ENCODE measurements at places on chromosomes 2 and 18.

- DNase-seq, result no peak
Measured at GRCh38 chr18:13584825-13585224, 141.5 kb downstream of the FAM210A start.

DNA sequence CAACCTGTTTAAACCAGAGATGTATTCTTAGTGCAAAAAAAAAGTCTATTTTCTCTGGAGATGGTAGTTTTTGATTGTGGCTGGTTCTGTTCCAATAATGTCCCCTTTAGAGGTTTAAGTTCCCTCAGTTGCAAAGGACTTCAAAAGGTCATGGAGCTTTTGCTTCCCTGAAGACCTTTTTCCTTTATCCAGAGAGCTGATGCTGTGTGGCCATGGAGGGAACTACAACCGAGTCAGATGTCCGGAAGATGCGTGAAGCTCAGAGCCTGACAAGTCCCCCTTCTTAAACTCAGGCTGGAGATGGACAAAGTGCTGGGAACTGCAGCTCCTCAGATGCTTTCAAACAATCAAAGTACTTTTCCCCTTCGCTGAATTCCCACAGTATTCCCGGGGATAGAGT, 176.1 kb downstream of the TMEM18 start:
- DNase-seq, result no peak

DNA sequence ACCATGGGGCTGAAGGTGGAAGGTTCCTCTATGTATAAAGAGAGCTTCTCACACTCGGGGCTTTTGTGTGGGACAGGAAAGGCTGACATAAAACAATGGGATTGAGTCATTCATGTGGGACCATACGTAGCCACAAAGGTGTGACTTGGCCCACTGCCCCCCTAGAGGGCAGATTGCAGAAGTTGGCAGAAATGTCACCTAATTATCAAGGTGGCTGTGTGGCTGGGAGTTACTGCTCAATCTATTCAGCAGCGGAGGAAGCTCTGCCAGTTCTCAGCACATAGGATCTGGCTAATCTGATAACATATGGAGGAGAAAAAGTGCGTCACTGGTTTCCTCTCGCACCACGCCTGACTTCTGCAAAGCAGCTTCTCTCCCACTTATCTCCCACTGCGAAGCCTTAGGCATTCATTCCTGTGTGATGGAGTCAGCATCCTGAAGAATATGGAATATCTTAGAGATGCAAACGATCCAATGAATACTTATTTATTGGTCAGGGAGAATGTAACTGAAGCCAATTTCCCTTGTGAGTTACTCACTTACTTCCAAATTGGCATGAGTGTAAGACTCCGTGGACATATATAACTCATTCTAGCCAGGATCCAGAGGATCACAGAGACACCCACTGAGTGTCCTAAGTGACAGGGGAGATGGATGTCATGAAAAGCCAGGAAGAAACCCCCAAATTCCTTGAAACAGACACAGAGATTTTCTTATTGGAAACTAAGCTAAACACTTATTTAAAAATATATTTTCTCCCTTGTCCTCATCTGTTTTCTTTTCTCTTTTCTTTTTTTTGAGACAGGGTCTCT, 344.8 kb downstream of the TGIF1 start:
- no peak for DNase-seq

DNA sequence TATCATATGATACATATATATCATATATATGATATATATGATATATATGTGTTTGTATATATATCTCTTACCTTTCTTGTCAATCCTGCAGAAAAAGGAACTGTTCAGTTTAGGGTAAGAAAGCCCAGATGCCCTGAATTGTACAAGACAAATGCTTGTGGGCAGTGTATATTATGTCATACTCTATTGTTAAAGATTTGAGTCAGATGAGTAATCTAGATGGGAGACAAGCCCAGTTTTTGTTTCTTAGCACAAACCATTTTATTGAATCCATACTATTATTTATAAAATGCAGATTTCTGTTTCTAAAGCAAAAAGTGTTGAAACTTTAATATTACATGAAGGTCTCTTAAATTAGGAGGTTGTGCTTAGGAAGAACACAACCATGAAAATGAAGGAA, 90.6 kb downstream of the VRK2 start:
- no peak for DNase-seq

GRCh38 chr2:149732730-149733290, 145.2 kb upstream of the MMADHC start:
- no peak for DNase-seq

GRCh38 chr2:2960441-2961133, 417.0 kb downstream of the EIPR1 start:
- no peak for DNase-seq

DNA sequence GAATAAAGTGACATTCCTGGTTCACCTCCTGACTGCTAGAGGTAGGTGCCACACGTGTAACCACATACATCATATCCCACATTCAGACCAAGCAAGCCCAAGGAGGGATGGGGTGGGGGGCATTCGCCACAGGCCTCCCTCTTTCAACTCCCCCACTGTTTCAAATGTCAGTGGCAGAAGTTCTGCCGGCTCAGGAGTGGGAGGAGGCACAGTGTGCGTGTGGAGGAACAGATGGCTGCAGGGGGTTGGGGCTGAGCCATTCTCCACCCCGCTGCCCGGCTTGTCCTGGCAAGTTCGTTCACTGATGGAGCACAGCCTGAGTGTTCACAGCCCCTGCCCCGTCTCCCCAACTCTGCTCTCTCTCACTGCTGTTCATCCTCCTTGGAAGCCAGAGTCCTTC, 75.4 kb upstream of the TANC1 start:
- no peak for DNase-seq

DNA sequence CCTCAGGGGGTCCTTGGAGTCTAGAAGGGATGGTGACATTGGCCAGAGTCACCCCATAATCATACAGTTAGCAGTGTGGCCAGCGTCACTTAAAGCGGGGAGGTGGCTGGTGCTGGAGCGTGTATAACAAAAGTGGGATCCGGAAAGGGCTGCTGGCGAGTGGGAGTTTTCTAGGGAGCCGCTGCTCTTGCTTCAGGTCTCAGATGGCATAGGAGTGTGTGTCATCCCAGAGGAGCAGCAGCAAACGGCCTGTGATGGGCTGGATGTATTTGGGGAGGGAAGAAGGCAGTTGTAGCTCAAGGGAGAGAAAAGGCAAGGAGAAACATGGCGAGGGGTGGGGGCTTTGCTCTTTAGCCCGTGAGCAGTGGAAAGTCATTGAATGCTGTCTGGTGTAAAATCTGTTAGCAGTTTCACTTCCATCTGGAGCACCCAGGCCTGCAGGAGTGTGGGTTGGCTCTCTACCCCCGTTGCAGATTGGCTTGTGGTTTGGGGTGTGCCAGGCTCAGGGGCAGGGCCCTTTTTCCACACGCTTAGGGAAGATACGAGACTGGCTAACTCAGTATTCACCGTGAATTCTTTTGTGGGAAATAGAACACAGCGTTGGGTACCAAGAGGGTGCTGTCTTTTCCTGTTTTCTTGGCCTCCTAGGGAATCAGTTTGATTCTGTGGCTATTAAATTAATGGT, 120.5 kb downstream of the AGAP1 start:
- no peak for DNase-seq

DNA sequence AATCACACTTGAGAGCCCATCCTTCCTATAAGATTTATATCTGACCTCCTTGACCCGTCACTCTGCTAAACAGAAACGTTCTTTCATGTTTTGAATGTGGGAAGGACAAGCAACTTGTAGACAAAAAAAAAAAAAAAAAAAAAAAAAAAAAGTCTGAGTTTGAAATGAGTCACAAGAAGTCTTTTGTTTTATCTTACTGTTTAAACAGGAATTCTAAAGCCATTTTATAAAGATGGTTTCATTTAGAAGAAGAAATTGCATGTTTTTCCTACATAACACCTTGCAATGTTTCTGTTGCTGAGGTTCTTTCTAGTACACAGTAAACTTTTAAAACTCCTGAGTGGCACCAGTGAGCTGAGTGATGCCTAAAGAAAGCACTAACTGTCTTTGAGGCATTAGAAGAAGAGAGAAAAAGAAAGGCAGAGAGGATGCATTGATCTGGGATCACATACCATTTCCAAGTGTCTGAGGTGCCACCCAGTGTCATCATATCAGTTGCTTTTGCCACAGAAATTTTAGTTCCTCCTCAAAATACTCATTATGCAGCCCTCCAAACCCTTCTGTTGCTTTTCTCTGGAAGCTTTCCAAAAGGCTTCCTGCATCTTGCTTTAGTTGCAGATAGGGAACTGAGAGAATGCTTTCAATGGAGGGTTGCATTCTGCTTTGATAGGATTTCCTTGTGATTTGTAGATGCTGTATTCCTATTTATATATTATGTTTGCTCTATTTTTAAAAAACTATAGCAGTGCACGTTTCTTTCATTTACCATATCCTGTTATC, 69.1 kb downstream of the ACVR2A start:
- DNase-seq, result no peak

DNA sequence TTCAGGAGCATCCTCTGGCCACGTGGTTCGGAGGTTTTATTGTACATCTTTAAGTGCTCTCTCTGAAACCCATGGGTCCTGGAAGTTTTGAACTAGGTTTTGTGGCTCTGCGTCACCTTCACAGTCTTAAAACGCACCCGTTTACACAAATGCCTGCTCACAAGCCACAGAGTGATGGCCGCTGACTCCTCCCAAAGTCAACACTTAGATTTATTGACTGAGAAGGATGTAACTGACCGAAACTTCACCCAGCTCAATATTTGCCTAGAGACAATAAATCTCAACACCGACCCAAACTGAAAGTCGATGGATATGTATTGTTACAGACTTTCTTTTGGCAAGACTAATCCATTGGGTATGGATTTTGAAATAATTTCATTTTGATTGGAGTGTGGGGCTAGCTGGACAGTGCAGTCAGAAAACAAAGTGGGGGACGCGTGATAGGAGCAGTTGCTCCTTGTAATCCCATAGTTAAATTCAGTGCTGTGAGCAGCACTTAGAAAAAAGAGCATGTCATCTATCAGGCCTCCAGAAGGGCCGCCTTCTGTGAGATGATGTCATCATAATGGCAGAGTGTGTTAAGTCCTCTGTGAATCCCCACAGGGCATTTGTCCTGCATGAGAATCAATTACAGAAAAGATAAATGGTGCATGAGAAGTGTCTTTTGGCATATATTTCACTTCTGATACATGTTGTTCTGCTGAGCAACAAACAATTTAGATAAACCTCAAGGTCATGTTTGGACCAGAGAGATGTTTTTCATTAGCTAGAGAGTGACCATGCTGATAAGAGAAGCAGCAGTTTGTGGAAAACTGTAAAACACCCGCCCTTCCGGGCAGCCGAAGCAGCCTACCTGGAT, 183.7 kb downstream of the INO80D start:
- no peak for DNase-seq

- DNase-seq, result no peak
Measured at GRCh38 chr2:241975593-241976284, 106.2 kb downstream of the RTP5 start.

- DNase-seq, result no peak
Measured at GRCh38 chr2:71892423-71892730, 255.3 kb downstream of the CYP26B1 start.

Data from stimulated activated CD4-positive, alpha-beta T cell treated with anti-CD3 and anti-CD28 coated beads, Interleukin-15, amount 100 ng/mL, for 1 hour (primary cell).